Stimulated activated CD8-positive, alpha-beta memory T cell treated with anti-CD3 and anti-CD28 coated beads, Interleukin-15, amount 100 ng/mL, for 48 hours (primary cell): ENCODE measurements at places on chromosomes 12 and 14.

DNA sequence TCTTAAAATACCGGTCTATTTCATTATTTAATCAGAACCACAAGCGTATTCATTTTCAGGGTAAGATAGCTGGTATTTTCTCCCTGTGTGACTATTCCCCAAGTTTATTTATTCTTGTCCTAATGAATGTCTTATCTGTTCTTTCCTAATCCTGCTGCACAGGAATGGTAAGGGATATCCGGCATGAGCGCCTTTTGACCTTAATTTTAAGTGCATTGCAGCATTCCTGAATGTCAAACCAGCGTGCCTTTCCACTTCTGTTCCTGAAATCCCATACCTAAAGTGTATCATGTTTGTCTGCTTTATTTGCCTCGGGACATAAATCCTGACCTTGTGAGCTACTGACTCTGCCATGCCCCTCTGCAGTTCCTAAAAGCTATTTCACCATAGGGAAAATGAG lies 1713.2 kb upstream of the FLRT2 start:
- no peak for DNase-seq

DNA sequence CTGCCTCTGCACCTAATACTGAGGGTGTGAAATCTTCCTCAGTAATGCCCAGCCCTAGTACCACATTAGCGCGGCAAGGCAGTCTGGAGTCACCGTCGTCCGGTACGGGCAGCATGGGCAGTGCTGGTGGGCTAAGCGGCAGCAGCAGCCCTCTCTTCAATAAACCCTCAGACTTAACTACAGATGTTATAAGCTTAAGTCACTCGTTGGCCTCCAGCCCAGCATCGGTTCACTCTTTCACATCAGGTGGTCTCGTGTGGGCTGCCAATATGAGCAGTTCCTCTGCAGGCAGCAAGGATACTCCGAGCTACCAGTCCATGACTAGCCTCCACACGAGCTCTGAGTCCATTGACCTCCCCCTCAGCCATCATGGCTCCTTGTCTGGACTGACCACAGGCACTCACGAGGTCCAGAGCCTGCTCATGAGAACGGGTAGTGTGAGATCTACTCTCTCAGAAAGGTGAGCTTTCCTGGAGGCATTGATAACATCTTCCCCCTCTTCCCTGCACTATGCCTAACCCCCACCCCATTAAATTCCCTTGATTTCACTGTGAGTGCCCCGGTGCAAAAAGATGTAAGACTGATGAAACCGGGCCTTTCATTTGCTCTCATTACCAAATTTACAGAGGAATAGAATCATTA lies 291.4 kb downstream of the NAV3 start:
- DNase-seq = no peak

DNA sequence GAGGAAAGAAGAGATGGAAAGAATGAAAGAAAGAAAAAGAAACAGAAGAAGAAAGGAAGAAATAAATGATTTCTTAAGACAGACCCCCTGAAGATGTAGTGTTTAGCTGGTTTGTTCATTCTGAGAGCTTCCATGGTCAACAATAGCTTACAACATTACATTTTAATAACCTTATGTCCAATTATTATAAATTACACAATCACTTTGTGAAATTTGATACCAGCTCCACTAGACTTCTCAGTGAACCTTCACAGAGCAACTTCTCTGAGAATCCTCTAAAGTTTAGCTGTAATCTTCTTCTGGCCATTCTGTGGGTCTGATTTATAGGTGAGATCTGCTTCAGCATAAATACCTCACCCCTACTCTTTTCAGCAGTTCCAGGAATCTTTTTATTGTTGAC lies 27.9 kb downstream of the SIX1 start:
- DNase-seq = no peak

- no peak for DNase-seq
Observed at GRCh38 chr12:104522985-104523722, 66.4 kb downstream of the CHST11 start.

DNA sequence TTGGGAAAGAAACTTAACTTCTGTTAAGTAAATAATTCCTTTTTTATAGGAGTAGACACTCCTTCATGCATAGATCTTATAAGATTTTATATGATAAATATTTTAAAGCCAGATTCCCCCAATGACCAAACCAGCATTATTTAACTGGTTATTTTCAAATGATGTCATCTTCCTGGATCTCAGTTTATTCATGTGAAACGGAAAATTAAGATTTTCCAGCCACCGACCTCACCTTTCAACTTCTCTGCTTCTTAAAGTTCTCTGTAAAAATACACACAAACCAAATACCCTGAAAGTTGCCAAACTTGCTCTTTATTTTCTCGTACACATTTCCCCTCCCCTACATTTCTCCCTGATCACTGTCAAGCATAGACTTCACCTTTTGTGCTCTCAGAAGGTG lies 364.2 kb downstream of the GALC start:
- no peak for DNase-seq

DNA sequence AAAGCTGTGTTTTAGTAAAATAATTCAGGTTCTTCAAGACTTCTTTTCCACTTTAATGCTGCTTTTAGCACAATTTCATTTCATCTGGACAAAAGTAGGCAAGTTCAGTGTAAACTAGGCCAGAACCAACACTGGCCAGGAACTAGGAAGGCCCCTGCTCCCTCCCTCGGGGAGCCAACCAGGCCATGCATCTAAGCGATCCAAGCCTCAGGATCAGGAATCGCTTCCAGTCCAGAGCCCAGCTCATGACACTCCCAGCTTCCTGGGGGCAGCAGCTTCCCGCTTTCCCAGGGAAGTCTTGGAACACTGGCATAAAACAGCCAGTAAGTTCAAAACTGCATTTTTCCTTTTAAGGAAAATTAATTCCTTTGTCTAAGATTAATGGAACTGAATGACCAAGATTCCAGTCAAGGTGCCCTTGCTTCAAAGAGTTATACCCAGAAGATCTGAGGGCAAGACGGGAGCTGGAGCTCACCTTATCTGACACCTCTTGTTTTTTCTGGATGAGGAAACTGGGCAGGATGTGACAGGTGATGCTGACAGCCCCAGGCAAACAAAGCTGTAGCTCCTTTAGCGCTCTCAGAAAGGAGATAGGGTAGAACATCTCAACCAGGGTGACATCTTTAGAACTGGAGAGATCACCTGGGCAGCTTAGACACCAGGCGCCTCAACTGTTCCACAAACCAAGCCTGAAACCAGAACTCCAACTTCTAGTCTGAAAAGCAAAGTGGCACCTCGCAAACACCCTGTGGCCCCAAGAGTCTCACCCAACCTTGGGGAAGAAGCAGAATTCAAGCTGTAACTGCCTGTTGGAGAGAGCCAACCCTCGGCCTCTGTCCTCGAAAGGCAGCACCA lies 61.4 kb upstream of the PNMA1 start:
- no peak for DNase-seq

DNA sequence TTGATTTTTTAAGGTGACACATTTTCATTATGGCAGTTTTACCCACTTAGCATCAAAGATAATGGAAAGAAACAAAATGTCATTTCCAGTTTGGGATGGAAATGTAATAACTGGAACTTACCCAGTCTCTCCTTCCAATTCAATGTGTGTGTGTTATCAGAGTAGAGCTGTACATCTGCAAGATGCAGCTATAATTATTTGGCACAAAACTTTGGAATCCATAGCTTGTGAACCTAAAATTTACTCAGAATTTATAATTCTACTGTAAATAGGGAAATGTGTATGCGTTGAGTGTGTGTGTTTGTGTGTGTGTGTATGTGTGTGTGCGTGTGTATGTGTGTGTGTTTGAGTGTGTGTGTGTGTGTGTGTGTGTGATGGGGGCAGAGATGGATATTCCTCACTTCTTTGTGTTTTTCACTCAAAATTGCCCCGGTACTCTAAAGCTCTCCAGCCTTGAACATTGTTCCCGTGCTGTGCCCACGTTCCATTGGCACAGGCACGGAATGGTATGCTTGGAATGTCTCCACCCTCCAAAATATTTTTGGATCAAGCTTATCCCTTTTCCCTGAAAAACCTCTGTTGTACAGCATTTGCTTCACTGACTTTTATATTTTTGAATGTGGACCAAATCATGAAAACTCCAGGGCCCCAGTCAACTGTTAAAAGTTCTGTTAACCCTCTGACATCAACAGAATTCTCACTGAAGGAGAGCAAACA lies 150.2 kb upstream of the BMP4 start:
- no peak for DNase-seq

DNA sequence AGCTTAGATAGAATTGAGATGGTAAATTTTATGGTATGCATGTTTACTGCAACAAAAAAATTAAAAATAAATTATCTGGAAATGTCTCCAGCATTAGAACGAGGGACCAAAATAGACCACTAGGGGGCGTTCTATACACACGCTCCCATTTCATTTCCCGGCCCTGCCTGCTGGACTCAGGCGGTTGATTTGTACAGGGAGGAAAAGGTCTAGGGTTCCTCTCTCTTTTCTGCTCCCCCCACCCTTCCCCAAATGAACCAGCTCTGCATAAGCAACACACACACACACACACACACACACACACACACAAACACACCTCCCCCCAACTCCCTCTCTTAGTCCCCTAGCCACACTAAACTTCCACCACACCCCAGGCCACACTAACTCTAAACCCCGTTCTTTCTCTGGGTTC lies 7.8 kb upstream of the DTX1 start:
- peak; percentile 8 for DNase-seq

GRCh38 chr12:19575337-19576243 lies 136.3 kb downstream of the AEBP2 start:
- DNase-seq = no peak

DNA sequence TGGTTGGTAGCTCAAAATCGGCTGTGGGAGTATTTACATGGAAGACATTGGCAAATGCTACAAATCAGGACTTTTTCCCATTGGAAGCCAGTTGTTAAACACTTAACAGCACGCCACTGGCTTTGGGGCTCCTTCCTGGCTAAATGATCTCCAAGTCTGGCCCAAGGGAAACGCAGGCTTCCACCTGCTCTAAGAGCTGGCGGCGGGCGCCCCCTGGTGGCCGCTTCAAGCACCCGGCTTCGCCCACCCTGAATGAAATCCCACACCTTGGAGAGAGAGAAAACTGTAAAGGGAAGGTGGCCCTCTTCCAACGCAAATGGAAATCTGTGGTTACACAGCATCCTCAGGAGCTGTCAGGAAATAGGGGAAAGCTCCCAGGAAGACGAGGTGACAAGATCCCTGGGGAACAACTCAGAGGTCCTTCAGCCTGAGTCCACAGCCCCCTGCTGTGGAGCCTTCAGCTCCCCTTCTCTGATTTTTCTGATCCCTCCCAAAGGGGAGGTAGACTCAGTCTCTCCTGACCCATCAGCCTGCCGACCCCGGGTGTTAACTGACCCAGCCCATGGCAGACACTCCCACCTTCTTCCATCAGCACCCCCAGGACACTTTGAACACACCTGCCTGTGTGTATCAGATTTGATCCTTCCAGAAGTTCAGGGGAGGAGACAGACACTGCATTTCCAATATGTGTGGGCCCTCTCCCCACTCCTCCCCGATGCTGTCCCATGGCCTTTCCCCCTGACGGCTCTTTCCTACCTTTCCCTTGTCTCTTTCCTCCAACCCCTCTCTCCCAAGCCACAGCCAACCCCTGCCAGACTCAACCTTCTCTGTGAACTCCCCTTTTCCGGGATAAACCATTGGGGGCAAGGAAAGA lies 15.4 kb downstream of the SELPLG start:
- DNase-seq = peak; percentile 67

DNA sequence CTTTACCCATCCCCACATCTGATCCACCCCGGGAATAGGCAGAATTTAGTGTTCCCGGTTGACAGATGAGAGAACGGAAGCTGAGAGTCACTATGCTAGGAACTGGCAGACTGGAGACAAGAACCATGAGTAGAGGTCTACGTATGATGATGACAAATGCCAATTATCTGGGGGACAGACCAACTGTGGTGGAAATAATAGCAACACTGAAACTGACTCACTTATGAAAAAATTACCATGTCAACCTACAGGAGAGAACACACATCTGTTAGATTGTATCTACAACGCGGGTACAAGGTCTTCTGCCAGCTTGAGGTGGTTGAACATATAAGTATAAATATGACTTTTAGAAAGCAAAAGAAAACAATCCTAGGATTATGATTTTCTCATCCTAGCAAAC lies 15.4 kb upstream of the SELPLG start:
- no peak for DNase-seq

GRCh38 chr12:47312808-47313426 lies 233.2 kb upstream of the AMIGO2 start:
- DNase-seq = no peak

GRCh38 chr12:32284561-32284960 lies 114.8 kb upstream of the FGD4 start:
- no peak for DNase-seq

DNA sequence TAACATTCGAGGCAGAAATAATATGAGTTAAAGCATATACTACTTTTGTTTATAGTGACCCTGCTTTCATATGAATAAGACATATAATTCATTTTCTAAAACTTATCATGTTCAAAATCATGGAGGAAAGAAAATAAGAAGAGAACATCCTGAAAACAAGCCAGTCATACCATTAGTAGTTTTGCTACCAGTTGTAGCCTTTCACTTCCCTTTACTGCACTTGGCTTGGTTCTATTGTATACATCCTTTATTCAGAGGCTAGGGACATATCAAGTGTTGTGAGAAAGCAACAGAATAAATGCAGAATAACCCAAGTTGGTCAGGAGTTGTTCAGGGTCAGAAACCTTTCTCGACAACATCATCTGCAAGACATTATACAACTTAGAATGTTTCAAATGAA lies 598.7 kb downstream of the SOX5 start:
- DNase-seq = no peak

GRCh38 chr12:24360907-24361306 lies 411.4 kb upstream of the SOX5 start:
- DNase-seq = no peak

- DNase-seq = no peak
Observed at GRCh38 chr12:107779077-107779831, 4.8 kb downstream of the ASCL4 start.

GRCh38 chr12:40375076-40375475 lies 150.3 kb downstream of the LRRK2 start:
- no peak for DNase-seq

- DNase-seq = no peak
Observed at GRCh38 chr12:64716839-64717455, 42.3 kb downstream of the GNS start.

GRCh38 chr14:60204104-60204842 lies 39.1 kb upstream of the DHRS7 start:
- DNase-seq = no peak

- DNase-seq = no peak
Observed at GRCh38 chr14:104419865-104420505, 159.6 kb upstream of the C14orf180 start.

DNA sequence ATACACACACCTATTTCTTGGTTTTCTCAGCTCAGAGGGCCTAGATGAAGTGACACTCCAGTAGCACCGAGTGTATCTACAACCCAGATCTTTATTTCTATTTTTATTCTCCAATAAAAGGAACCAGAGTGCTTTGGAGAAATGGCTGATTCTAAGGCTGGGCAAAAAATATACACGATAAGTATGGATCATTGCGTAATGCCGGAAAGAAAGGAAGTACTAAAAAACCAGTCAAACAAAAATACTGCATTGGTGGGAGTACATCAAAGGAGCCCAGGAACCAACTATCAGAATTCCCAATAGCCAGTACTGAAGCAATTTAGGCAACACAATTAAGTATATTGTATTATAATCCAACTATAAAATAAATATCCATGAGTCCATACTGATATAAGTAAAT lies 400.9 kb upstream of the CCDC196 start:
- no peak for DNase-seq
